ENCODE measurements at places on chromosomes 1 and 21.

- DNase-seq = no peak
Measured at GRCh38 chr1:19179597-19180264, 30.3 kb downstream of the UBR4 start.

GRCh38 chr1:40575336-40575735 lies 43.9 kb downstream of the ZNF684 start:
- DNase-seq = no peak

DNA sequence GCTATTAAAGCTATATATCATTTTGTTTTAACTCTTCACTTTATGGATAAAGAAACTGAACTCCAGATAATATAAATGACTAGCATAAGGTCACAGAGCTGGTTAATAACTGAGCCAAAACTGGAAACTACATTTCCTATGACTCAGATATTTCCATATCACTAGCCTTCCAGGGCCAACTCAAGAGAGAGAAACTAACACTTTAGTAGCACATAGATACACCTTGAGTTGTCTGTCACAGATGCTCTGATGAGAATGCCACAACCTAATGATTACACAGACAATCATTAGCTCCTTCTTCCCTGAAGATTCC lies 40.7 kb downstream of the NME7 start:
- DNase-seq = no peak

- DNase-seq = no peak
Measured at GRCh38 chr1:178644308-178645120, 80.5 kb upstream of the RALGPS2 start.

DNA sequence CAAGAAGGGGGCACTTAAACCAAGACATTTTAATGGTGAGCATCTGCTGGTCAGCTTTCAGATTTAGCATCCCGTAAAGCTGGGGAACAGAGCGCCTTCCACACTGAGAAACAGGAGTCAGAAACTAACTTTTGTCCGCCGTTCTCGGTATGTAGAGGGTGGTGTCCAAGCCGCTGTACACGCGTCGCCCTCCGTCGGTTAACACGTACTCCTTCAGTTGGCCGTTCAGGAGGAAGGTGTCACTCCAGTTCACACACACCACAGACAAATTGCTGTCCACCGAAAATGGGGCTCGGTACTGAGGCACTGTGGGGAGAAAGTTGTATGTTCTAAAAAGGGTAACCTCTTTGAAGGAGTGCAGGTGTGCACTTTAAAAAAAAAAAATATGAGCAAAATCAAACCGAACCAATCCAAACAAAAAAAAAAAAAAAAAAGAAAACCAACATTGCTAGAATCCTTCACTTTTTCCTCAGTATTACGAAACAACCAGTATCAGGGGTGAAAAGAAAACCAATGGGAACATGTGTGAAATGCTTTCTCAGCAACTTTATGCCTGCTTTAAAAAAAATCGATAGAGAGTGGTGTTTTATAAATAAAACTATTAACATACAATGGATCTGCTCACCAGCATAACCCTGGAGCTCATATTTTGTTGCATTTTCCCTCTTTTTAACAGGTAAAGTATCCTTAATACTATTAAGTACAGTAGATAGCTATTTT lies 73.5 kb downstream of the KCTD3 start:
- DNase-seq = no peak

GRCh38 chr1:1802871-1803270 lies 24.6 kb upstream of the NADK start:
- DNase-seq = no peak

DNA sequence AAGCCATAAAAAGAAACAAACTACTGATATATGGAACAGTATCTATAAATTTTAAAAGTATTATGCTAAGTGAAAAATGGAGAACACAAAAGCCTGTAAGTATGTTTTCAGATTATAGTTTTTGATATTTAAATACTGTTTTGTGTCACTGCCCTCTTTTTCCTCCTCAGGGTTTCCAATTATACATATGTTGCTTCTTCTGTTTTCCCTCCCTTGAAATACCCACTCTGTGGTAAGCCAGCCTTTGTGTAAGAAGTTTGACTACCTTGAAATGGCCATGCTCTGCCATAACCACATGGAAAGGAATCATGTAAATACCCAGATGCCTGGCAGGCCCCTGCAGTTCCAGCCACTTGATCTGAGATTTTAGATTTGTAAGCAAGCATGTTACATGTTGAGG lies 248.3 kb downstream of the AKT3 start:
- DNase-seq = no peak

DNA sequence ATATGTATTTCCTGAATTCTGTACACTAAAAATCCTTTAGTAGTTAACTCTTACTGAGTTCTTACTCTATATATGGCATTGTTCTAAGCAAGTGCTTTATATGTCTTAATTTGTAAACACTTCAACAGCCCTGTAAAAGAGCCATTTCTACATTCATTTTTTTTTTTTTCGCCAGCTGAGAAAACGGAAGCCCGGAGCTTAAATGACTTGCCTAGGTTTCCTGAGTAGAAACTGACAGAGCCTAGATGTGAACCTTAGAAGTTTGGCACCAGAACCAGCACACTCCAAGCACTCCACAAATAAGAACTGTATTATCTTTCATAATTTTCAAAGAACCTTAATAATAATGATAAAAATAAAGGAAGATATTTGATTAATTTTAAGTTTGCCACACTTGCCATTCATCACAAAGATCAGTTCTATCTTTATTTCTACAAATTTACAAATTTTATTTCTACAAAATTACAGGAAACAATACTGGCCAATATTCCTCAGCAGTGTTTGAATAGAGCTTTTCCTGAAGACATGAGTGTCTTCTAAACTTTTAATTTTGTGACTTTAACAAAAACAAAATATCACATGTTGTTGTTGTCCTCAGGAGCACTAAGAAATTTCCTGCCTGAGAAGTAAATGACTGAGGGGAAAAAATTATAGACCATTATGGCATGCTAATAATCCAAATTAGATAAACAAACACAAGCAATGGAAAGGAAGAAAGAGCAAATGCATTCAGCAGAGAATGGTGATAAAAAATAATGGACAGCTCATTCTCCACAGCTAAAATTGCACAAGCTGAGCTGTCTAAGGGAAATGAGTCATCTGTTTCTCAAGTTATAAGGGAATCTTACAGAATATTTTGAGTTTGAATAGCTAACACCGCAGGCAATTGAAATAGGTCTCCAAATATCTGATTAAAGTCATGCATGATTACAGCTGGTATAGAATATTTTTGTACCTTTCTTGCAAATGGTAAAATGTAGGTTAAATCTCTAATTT lies 71.2 kb downstream of the DPYD start:
- peak; percentile 37 for DNase-seq

DNA sequence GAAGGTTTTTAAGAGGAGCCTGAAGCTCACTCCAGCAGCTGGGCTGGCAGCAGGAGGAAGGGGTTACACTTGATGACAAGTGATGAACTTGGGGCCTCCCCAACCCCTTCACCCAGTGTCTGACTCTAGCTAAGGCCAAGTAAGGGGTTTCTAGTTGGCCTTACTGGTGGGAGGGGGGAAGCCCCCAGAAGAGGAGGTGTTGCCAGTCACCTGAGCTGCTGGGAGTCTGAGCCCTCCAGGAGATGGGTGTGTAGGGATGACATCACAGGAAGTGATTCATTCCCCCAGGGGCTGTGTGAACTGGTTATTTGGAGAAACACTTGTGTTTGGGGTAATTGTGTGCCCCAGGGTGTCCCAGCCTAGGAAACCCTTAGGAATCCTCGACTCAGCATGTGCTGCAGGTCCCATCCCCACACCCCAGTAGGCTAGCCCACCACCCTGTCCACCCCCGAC lies 3.1 kb downstream of the PADI1 start:
- no peak for DNase-seq

DNA sequence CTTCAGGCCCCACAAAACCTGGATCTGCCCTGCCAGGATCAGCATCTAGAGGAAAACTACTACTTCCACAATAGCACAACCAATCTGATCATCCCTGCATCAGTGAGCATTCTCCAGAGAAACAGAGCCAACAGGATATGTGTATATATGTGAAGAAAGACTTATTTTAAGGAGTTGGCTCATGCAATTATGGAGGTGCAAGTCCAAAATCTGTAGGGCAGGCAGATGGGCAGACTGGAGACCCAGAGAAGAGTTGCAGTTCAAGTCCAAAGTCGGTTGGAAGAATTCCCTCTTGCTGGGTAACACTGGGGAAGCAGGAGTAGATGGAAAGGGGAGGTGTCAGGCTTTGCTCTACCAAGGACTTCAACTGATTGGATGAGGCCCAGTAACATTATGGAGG lies 4.9 kb upstream of the HENMT1 start:
- no peak for DNase-seq

DNA sequence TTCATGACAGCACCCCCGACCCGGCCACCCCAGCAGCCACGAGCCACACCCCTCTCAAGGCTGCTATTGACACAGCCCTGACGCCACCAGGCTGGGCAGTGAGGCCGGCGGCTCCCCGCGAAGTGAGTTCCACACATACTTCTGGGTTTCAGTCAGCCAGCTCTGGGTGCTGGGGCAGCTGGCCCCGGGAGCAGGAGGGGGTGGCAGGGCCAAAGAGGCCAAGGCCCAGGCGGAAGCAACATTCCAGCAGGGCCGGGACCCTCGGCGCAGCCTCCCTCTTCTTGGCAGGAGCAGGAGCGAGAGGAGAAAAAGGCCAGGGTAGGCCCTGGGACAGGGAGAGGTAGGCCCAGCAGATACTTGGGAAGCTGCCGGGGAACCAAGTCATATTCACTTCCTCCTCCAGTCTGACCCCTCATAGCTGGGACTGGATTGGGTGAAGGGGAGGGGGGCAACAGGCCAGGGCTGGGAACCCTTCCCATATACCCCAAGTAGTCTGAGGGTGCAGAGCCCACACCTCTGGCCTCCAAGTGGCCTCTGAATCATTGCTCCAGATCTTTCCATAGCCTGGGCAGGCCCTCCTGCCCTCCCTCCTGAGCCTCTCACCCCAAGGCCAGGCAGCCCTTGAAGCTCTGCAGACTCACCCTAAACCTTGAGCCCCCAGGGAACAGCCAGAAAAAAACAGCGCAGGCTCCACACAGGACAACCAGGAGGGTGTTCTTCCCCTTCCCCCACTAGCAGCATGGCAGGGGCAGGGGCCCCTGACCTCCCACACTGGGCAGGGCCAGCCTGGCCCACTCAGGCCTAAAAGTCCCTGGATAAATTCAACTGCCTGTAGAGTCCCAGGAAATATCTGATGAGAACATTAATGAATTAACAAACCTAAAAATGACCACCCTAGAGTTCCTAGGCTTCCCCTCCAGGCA lies 5.7 kb downstream of the HSPG2 start:
- no peak for DNase-seq

DNA sequence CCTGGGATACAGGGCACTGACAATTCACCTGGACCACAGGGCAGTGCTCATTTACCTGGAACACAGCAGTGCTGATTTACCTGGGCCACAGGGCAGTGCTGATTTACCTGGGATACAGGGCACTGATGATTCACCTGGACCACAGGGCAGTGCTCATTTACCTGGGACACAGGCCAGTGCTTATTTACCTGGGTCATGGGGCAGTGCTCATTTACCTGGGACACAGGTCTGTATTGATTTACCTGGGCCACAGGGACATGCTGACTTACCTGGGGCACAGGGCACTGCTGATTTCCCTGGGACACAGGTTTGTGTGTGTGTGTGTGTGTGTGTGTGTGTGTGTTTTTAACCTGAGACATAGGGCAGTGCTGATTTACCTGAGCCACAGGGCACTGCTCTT lies 261.7 kb downstream of the MATN1 start:
- no peak for DNase-seq

- no peak for DNase-seq
Measured at GRCh38 chr1:27476237-27476636, 13.7 kb downstream of the WASF2 start.

DNA sequence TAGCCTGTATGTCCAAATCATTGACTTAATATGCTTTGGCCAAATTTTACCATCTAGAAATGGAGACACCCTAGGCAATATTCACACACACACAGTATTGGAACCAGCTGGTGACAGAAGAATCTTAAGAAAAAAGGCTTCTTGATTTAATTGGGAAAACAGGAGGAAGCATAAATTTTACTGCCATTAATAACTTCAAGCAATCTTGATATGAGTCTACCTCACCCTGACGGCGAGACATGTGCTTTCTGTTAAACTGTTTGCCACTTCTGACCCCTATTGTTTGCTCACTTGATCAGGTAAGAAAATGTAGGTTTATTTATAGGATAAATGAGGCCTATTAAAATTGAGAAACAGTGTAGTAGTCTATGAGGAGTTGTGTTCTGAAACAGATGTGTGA lies 73.2 kb downstream of the KIFAP3 start:
- DNase-seq = no peak

DNA sequence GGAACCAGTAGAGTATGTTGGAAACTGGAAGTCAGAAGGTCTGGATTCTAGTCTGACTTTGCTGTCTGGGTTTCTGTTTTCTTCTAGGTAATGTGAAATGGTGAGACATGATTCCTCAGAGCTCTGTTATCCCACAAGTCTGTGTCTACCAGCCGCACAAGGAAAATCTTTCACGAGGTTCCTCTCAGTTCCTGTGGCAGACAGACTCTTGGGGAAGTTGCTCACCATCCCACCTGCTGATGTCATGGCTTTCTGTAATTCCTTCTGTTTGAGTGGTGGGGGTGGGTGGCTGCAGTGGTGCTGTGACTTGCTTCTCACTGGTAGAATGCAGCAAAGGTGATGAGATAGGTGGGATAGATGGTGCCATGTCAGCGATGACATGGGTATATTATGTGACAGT lies 17.1 kb upstream of the SCMH1 start:
- DNase-seq = no peak

- peak; percentile 10 for DNase-seq
Measured at GRCh38 chr21:15005391-15005790, 59.4 kb downstream of the NRIP1 start.

- DNase-seq = no peak
Measured at GRCh38 chr1:42940851-42941639, 17.6 kb downstream of the SLC2A1 start.

GRCh38 chr1:1003618-1004419 lies 3.9 kb upstream of the HES4 start:
- no peak for DNase-seq

DNA sequence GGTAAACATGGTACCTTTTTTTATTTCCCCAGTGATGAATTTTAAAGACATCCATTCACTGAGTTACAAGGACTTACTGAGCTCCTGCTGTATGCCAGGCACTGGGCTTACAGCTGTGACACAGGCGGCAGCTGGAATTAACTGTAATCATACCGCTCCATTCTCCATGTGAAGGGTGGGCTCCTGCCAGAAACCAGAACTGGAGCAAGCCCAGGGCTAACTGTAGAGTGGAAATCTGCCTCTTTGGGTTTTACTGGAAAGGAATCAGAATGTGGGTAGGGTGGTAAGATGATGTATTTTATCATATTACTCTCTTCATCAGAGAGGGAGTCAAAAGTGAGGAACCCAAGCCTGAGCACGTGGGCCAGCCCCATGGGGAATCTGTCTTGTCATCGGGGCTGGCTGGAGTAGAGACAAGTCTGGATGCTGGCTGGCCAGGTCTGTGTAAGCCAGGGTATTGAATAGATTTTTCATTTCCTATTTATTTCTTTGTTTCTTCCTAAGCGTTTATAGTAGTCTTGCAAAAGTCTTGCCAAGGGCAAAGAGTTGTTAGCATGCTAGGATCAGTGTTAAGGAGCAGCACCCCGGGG lies 21.5 kb downstream of the FGGY start:
- no peak for DNase-seq

GRCh38 chr1:119742202-119742601 lies 26.5 kb downstream of the HMGCS2 start:
- DNase-seq = no peak
